H4 (cell line): ENCODE measurements at places on chromosomes 7 and 10. TPM values are rescaled to one million over a fixed set of nuclear protein-coding genes. Genes with fewer than 3 reads are reported as not detected.

SH2D4B gene
- total RNA-seq, result not detected in 2 replicates

CYP26C1 gene
- not detected in 2 replicates for total RNA-seq

CALHM3 gene
- 0.23 TPM in 1 of 2 replicates, not detected in the other for total RNA-seq

TMEM213 gene
- not detected in 2 replicates for total RNA-seq

SLIT1 gene
- total RNA-seq, result 0.10 TPM in 1 of 2 replicates, not detected in the other

LRMDA gene
- 0.10 TPM in 1 of 2 replicates, not detected in the other for total RNA-seq
